T-helper 17 cell (primary cell): ENCODE measurements at places on chromosomes 5 and 9. TPM values are rescaled to one million over a fixed set of nuclear protein-coding genes. Genes with fewer than 3 reads are reported as not detected.

The ZNF618 gene
- 1.7 TPM for total RNA-seq

- no peak for DNase-seq
Measured at GRCh38 chr9:14868772-14869583, 41.2 kb downstream of the FREM1 start.

DNA sequence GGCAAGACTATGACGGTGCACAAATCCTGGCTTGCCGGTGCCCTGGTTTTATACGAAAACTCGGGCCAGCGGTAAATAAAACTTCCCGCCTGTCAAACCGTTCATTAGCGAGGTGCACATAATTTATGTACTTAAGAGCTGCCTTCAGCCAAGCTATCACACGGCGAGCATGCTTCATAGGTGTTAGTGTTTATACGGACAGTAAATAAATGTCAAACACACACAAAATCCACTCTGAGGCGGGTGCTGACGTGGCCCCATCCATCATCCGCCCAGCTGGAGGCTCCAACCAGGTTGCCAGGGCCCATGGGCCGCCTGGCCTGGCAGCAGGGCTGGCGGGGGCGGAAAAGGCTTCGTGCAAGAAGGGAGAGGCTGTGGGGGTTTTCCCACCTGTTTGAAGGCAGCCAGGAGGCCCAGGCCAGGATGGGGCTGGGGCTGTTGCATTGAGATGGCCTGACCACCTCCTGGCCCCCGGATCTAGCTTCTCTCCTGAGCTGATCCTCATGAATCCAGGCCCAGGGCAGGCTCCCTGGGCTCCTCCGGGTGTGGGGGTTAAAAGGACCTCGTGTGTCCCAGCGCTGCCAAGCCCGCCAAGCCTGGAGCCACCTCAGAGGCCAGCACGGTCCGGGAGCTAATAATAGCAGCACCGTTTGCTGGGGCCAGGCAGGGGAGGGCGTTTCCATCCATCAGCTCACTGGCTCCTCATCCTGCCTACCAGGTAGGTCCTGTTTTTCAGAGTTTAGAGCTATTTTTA, 43.2 kb downstream of the BARX1 start:
- no peak for DNase-seq

GRCh38 chr5:81552852-81553566, 159.1 kb upstream of the ACOT12 start:
- no peak for DNase-seq

The CDC42SE2 gene
- total RNA-seq = 215 TPM
